Ureter (tissue), 1 donor: ENCODE measurements at places on chromosomes 6 and 20. TPM values are rescaled to one million over a fixed set of nuclear protein-coding genes. Genes with fewer than 3 reads are reported as not detected.
A peak's percentile ranks its signal among the peaks of the same experiment; 100 is the strongest.

DNA sequence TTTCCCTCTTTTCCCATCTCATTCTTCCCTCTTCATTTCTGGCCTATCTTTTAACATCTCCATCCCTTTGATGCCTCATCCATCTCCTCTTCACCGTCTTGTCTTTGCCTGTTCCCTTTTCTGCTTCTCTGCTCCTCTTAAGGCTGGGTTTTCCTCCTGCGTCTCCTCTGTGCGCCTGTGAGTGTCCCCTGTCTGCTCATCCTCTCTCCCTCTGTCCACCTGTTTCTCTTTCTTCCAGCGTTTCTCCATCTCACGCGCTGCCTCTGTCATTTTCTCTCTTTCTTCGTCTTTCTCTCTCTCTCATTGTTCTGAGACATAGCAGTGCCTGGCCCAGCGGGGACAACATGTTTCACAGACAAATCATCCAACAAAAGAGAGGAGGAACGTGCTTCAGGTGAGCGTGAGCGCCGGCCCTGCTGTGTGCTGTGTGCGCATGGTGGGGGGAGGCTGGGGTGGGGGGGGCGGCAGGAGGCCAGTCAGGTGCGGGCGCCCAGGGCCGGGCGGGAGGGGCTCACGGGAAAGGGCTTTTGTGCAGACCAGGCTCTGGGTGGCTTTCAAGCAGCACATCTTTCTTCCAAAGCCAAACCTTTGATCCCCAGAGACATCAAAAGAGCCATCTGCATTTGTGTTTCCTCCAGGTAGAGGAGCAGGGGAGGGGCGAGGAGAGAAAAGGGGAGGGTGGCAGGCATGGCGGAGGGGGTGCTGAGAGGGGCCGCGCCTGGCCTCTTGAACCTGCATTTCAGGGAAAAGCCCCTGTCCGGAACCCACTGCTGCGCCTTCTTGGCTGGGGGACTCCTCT, 121.3 kb downstream of the VEGFA start:
- DNase-seq, result no peak

The SKIC2 gene
- 73.7 TPM for total RNA-seq

DNA sequence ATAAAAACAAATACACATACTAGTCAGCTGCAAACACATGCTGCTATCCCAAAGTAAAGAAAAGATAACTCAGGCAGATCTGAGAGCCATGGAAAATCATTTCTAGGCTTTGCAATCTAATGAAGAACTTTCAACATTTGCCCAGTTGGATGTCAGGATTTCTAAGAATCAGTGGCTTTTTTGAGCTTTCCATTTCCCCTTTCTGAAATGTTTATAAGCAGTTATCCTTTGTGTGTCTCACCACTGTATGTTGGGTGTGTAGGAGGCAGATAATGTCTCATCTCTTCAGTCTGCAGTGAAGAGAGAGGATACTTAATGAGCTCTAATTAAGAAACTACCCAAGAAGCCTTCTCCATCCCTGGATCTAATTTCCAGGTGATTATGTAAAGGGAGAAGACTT, 43.6 kb downstream of the RGS17 start:
- no peak for DNase-seq

DNA sequence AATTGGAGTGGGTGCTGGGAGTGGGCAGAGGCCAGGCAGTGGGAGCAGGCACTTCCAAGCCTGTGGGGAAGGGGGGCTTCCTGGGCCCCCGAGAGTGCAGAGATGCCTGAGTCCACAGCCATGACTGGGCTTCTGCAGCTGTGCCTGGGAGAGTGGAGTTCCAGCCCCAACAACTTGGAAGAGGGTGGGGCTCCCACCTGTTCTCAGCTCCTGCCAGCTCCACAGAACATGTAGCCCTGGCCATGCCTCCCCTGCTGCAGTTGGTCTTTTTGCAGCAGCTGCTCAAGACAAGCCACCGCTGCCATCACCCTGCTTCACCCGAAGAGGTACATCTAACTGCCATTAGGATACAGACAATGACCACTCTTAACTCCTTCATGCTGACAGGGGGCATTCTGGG, 1092.3 kb downstream of the KHDRBS2 start:
- DNase-seq, result no peak

DNA sequence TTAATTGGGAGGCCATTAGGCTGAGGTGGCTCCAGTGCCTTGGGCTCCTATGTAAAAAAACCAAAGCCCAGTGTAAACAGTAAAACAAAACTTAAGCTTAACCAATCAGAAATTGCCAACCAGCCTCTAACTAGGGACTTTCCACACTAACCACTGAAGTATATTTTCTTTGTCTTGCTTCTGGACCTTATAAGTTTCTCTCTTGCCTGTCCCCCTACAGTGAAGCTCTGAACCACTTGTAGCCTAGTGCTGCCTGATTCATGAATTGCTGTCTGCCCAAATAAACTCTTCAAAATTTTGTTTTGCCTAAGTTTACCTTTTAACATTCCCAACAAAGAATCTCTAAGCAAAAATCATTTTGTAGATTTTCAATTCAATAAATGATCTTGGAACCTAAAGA, 28.2 kb downstream of the POPDC3 start:
- DNase-seq, result no peak

- DNase-seq, result no peak
Observed at GRCh38 chr6:52098721-52099120, 11.3 kb upstream of the PKHD1 start.

The PLCB1 gene
- total RNA-seq, result 48.3 TPM

DNA sequence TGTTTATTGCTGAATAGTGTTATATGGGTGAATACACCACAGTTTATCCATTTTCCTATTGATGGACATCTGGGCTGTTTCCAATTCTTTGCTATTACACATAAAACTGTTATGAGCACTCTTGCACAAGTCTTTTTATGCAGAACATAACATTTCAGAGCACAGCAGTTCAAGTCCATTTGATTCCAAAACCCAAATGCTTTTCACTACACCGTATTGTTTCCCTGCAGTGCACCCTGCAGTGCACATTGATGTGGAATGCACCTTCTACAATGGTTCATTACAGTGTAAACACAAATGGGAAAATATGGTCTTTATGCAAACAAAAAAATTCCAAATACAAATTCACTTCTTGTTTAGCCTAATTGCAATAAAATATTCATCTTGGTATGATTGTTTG, 3.6 kb upstream of the SLC2A12 start:
- no peak for DNase-seq

GRCh38 chr6:51182827-51183226, 364.2 kb downstream of the TFAP2B start:
- no peak for DNase-seq

- peak; percentile 53 for DNase-seq
Observed at GRCh38 chr20:39775110-39775509, 813.0 kb downstream of the DHX35 start.

- DNase-seq, result no peak
Observed at GRCh38 chr6:32254761-32255198, 30.9 kb upstream of the NOTCH4 start.

DNA sequence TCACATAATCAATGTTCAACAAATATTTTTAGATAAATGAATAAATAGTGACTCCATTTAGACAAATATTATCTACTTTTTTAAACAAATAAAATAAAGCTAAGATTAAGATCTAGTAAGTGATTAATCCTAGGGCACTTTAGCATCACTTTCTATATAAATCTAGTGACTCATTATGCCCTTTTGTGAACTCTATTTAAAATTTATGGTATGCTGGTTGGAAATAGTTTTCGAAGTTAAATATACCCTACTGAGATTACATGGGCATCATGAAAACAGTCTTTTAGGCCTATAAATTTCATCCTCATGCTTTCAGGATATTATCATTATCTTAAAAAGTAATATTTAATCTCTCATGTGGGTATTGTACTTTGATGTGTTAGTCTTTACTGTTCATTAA, 140.4 kb upstream of the UFL1 start:
- DNase-seq, result no peak

The REM1 gene
- total RNA-seq, result 8.6 TPM

The ARHGAP40 gene
- total RNA-seq, result 17.9 TPM

The RSPH9 gene
- 0.68 TPM for total RNA-seq

The FBXO30 gene
- 12.1 TPM for total RNA-seq

The KHDRBS2 gene
- total RNA-seq, result 0.89 TPM

The PMEPA1 gene
- 15.2 TPM for total RNA-seq
